ENCODE measurements at places on chromosomes 16 and 17.

- no peaks in the 10 kb centered on the region for H3K36me3 ChIP-seq
- no peaks in the 10 kb centered on the region for H3K4me1 ChIP-seq
- no peak for DNase-seq
- H3K4me3 ChIP-seq = no peak overlapping the region
These were observed 50.2 kb downstream of the WSCD1 start for GRCh38 chr17:6120351-6120750.

- H3K27ac ChIP-seq = peak overlapping the region; percentile 91
- H3K4me3 ChIP-seq = peak overlapping the region; percentile 74
- no peaks in the 10 kb centered on the region for H3K27me3 ChIP-seq
These were observed 5.9 kb downstream of the UBTF start for GRCh38 chr17:44213403-44214229.

DNA sequence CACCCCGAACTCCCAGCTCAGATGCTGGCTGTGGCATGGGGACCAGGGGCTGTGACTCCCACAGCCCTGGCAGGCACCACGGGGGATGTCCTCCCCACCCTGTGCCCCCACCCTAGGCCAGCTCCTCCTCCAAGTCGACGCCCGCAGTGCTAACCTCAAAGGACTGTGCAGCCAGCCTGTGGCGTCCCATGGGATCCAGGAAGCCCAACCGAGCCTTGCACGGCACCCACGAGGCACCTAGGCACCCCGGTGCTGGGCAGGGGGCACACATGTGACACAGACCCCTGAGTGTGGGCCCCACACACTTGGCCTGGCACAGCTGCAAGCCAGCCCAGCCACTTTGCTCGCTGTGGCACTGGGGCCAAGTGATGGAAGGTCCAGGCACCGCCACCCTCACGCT, 3.9 kb downstream of the GCGR start:
- no peak overlapping the region for H3K4me3 ChIP-seq
- peaks cover 31% of the 10 kb centered on the region for H3K27me3 ChIP-seq
- H3K27ac ChIP-seq = no peak overlapping the region
- peaks cover 2% of the 10 kb centered on the region for H3K36me3 ChIP-seq

DNA sequence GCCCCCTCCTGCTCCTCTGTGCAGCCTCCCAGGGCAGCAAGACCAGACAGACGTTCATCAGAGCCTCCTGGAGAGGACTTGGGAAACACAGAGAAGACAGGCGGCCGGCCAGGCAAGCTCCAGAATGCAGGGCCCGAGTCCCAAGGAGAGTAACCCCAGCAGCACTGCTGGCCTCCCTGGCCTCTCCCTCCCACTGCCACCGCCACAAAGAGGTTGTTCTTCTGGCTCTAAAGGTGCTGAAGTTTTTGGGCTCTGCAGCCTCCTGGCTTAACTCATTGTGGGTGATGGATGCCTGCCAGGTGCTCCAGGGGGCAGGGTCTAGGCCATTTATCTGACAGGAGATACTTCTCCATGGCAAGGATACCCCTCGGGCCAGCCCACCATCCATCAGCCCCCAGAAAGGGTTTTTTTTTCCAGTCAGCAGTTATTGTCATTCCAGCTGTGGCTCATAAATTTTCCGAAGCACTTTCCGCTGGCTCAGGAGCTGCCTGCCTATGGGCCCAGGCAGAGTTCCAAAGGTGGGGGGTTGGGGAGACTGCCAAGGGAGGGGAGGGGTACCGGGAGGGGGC, 32.0 kb upstream of the MRPS23 start:
- peaks cover 6% of the 10 kb centered on the region for H3K4me1 ChIP-seq
- H3K4me3 ChIP-seq = no peak overlapping the region
- no peak overlapping the region for H3K27ac ChIP-seq
- H3K27me3 ChIP-seq = peaks cover 13% of the 10 kb centered on the region
- no peak for DNase-seq

DNA sequence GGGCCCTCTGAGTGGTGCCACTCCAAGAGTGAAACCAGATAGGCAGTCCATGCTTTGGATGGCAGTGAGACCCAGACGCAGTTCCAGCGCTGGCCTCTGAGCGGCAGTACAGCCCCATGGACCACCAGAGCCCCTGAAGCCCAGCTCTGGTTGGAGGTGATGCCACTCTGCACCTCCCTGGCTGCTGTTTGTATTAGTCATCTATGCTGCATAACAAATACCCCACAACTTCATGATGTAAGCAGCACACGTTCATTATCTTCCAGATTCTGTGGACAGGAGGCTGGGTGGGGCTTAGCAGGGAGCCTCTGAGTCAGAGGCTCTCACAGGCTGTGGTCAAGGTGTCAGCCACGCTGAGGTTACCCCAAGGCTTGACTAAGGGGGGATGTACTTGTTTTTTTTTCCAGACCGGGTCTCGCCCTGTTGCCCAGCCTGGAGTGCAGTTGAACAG, 5.1 kb upstream of the NME4 start:
- no peaks in the 10 kb centered on the region for H3K27me3 ChIP-seq
- peak; percentile 41 for DNase-seq
- H3K27ac ChIP-seq = no peak overlapping the region
- H3K4me1 ChIP-seq = peaks cover 7% of the 10 kb centered on the region
- no peak overlapping the region for H3K4me3 ChIP-seq

GRCh38 chr17:82447876-82448275, 2.7 kb downstream of the CYBC1 start:
- H3K4me3 ChIP-seq = no peak overlapping the region
- H3K4me1 ChIP-seq = peaks cover 24% of the 10 kb centered on the region
- no peak for DNase-seq

GRCh38 chr17:2924211-2924610, 128.0 kb downstream of the RAP1GAP2 start:
- no peak overlapping the region for H3K4me3 ChIP-seq
- no peaks in the 10 kb centered on the region for H3K27me3 ChIP-seq
- no peak for DNase-seq
- H3K4me1 ChIP-seq = peaks cover 27% of the 10 kb centered on the region
- peak overlapping the region; percentile 82 for H3K27ac ChIP-seq

DNA sequence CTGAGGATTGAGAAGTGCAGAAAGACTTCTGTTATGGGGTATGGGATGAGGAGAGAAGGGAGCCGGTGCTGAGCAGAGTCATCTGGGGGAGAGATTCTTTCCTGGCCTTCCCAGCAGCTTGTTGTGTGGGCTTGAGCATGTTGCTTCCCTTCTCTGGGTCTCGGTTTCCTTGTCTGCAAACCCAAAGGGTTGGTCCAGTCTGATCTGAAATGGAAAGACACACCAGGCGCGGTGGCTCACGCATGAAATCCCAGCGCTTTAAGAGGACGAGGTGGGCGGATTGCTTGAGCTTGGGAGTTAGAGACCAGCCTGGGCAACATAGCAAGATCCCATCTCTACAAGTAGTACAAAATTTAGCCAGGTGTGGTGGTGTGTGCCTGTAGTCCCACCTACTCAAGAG, 6.0 kb downstream of the SOCS3 start:
- H3K4me1 ChIP-seq = peaks cover 45% of the 10 kb centered on the region
- H3K27me3 ChIP-seq = no peaks in the 10 kb centered on the region
- H3K27ac ChIP-seq = peak overlapping the region; percentile 99
- H3K36me3 ChIP-seq = no peaks in the 10 kb centered on the region

GRCh38 chr16:70341600-70341999, 5.1 kb upstream of the DDX19A start:
- DNase-seq = no peak
- H3K27ac ChIP-seq = peak overlapping the region; percentile 47
- H3K36me3 ChIP-seq = peaks cover 3% of the 10 kb centered on the region
